ENCODE measurements at places on chromosomes 16 and 17. TPM values are rescaled to one million over a fixed set of nuclear protein-coding genes. Genes with fewer than 3 reads are reported as not detected.

The HSD17B1 gene
- 4.7 TPM for total RNA-seq

DNA sequence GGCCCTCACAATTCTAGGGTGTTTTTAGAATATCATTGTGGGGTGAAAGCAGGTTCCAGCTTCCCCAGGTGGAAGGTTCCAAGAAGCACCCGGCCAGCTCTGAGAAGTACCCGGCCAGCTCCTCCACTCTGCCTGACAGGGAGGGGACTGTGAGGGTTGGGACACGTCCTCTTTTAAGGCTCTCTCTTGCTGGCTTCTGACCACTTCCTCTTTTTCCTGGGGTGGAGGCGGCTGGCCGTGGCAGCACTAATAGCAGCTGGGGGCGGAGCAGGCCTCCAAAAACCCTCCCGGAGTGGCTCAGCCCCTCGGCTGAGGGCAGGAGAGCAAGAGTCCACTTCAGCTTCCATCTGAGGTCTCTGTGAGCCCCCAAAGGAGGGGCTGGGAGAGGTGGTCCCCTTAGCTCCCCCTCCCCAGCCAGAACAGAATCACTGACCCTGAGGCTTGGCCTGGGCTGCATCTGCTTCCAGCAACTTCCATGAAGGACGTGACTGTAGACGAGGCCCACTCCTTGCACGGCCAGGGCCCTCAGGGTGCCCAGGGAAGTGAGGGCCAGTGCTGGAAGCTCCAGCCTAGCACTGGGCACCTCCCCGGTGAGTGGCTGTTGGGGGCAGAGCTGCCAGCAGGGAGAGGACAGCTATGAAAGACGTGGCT is 26.7 kb upstream of the PLCG2 start:
- no peak for DNase-seq

DNA sequence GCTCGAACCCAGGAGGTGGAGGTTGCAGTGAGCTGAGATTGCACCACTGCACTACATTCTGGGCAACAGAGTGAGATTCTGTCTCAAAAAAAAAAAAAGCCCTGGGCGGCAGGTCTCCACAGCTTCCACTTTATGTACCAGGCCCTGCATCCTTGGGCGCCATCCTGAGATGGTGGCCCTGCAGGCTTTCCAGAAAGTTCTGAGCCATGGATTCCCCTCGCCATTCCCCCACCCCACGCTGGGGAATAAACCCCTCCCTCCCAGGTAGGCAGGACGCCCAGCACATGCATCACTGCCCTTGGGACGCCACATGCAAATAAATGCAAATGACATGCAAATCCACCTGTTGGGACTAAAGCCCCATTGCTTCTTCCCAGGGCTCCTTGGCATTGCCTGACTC is 13.8 kb upstream of the ZNF469 start:
- DNase-seq = no peak

DNA sequence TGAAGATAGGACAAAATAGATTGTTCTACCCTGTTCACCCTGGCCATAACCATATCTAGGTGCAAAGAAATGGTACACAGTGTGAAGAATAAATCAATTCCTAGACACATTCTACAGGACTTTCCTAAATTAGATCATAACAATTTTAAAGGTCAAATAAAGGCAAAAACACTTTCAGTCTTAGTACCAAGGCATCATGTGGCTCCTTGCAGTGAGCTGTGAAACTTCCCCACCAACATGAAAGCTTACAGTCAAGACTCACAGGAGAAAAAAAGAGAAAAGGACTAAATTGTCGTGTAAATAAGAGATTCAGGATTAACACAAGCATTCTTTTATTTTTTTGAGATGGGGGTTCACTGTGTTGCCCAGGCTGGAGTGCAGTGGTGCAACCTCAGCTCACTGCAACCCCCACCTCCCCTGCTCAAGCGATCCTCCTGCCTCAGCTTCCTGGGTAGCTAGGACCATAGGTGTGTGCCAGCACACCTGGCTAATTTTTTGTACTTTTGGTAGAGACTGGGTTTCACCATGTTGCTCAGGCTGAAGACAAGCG is 14.2 kb downstream of the NSMCE1 start:
- no peak for DNase-seq

DNA sequence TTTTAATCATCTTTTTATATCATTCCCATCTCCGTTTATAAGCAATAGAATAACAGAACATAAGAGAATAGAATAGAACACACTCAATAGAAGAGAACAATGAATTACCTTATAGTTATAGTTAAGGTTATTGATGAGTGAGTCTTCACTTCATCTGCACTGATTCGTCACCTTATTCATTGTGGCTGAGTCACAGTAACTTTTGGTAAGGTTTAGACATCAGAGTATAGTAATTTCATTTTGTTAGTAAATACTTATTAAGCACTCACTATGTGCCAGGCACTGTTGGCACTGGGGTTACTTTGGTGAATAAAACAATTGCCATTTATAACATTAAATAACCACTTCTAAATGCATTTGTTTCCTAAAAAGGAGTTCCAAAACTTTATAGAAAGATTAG is 22.5 kb downstream of the PHKB start:
- DNase-seq = no peak

DNA sequence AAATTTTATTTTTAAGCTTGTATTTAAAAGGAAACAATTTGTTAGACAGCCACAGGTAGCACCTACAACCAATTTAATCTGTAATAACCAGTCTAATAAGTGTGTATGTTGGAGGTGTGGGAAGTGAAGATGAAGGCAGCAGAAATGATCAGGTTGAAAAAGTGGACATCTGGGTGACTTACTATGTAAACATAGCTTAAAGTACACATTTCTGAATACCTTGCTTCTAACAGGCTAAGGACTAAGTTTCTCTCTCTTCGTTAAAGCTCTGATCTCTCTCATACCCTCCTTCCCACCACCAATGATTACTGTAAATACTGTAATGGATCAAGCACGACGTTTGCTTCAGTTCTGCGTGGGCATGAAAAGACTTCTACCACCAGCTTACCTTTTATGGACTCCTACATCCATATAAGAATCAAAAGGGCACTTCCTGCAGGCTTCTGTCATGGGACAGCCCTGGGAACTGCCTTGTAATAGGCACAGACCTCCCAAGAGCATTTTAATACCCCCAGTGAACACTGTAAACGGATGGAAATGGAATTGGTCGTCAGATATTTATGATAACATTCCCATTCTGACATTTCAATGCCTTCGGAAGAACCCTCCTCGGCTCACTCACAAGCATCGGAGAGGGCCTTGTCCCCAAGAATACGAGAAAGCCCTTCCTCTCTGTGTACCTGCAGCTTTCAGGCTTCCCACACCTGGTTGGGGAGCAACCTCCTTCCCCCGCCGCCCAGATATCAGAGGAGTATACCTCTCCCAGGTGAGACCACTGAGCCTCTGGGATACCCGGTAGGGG is 700 bp downstream of the CCDC43 start:
- peak; percentile 2 for DNase-seq

DNA sequence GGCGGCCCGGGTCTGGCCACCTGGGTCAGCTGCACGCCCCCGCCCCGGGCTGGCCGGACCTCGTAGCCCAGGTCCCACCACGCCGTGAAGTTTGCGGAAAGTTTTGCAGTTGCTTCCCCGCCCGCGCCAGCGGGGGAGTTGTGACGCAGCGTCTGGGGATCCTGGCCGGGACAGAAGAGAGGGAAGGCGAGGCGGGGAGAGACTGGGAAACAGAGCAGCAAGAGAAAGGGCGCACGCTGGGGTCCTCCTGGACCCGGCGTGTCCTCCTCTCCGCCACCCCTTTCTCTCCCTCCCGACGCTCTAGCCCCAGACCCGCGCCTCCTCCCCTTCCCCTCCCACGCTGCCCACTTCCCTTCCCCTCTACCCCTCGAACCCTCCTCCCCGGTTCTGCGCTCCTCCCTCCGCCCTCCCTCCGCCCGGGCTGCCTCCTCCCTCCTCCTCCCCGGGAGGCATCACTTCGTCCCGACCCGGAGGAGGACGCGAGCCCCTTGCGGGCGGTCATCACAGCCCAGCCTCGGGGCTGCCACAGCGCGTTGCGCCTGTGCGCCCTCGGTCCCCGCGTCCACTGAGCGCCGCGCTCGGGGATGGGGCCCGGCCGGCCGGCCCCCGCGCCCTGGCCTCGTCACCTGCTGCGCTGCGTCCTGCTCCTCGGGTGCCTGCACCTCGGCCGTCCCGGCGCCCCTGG is at the start of gene MRC2:
TSS of gene MRC2 (plus strand) at position 452 of the 685 bp plus-strand sequence. CDS start at position 585, 133 bp downstream.
- peak; percentile 76 for DNase-seq

The LONP2 gene
- 28.3 TPM for total RNA-seq

DNA sequence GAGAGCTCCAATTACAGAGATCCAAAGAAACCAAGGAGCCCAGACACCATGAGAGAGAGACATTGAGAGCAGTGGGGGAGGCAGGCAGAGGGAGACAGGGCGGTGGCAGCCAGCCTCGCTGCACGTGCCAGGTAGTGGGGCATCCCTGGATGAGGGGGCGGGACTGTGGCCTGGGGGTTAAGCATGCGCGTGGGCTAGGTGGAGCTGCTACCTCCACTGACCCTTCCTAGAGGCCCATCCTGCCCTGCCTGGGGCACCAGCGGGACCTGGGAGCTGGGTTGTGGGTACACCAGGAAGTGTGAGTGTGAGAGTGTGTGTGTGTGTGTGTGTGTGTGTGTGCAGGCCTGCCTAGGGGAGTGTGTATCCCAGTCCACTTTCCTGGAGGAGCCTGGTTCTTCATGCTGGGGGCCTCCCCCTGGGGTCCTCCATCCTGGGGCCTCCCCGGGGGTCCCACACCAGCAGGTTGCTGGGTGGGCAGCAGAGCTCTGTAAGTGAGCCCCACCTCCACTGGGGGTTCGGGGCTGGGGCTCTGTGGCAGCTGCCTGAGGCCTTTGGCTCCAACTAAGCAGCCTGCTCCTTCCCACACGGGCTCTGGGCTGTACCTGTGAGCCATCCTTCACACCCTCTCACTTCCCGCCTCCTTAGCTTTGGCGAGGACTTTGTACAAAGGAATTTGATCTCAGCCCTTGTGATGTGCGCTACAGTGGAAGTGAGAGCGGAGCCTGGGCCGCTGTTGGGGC is 127.4 kb downstream of the IRF8 start:
- DNase-seq = no peak

DNA sequence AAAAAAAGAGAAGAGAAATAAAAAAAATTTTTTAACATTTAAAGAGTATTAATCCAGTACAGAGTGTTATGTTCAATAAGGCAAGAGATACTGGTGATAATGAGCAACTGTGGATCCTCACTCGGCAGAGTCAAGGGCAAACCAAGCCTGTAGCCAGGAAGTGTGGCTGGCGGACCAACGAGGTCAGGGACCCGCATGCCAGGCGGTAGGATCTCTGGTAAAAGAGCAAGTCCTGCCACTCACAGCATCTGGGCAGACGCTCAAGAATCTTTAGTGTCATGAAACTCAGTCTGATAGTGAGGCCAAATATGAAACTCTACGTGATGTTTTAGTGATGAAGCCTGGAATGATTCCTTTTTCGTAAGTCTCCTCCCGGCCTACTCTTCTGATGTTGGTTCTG is 8.3 kb upstream of the GEMIN4 start:
- DNase-seq = no peak

The TBX4 gene
- not detected for total RNA-seq

DNA sequence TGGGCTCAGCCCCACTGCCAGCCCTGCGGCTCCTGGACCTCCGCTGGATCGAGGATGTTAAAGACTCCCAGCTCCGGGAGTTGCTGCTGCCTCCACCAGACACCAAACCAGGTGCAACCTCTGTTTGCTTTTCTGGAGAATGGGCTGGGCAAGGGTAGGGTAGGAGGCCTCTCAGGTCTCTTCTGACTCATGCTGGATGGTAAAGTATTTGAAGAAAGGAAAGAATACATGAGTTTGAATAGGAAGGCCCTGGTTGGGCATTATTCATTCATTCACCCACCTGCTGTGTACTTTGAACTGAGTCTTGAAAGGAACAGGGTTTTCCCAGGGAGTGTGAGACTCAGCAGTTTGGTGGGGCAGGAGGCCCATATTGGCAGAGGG is 6.5 kb upstream of the ORAI3 start:
- no peak for DNase-seq

DNA sequence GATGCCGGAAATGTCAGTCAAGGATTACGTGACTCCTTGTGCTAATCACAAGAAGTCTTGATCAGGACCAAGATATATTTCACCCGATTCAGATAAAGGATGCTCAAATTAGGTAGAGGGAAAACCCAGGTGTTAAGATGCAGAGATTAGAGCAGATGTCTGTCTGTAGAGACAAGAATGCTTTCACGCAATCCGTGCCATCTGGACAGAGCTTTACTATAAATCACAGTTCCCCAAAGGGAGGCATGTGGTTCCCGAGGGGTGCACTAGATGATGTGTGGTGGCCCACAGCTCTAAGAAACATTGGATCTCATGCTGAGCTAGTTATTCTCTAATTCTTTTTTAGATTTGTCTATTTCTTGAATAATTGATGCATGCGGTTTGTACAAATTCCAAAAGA is 9.8 kb upstream of the MAP3K14 start:
- no peak for DNase-seq

DNA sequence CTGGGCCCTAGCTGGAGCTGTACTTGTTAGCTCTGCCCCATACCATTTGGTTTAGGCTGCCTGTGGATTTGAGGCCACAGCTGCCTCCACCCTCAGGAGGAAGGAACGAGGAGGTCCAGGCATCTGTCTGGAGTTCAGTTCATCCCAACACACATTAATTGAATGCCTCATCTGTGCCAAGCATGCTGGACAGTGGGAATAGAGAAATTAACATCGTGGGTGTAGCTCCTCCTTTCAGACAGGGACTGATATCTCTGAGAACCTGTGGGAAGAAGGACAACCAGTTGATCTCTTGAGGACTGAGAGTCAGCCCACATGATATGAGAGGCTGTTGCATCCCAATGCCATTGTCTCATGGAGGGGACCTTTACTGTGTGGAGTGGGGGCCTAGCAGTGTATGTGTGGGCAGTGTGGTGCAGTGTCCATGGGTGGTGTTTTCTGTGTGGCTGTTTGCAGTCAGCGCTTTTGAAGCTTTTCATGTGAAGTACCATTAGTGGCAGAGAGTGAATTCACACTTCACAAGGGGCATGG is 29.4 kb upstream of the DDX52 start:
- no peak for DNase-seq

DNA sequence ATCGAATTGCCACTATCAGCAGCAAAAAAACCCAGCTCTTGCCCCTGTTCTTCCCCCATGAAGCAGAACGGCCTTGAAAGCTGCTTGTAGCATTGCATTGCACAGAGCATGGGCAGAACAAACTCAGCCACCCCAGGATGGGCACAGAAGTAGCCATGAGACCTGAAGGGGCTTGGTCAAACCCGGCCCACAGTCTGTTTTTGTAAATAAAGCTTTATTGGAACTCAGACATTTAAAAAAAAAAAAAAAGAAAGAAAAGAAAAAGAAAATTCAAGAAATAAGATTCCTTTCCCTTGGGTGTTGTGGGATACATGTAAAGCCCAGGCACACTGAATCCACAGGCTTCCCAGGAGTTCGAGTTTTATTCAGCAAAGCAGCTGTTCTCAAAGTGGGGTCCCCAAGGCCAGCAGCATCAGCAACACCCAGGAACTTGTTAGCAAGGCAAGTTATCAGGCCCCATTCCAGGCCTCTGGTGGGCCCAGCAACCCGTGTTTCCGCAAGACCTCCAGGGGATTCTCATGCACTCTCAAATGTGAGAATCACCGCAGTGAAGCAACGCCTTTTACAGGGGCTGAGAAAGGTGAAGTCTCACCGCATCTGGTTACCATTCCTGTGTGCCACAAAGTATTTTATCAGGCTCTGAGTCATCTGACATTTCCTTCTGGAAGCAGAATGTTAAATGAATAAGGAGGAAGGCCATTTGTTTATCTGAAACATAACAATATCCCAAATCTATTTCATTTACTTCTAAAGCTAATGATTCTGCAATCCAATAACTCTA is 108.2 kb downstream of the SLC39A11 start:
- DNase-seq = peak; percentile 87

The TSPAN10 gene
- 4.5 TPM for total RNA-seq

The STH gene
- total RNA-seq = not detected

GRCh38 chr16:88002749-88003148 is 51.5 kb downstream of the BANP start:
- no peak for DNase-seq

The DNASE1 gene
- total RNA-seq = 5.8 TPM

All from fibroblast of the aortic adventitia (primary cell).